ENCODE measurements at places on chromosomes 4 and X.

- no peak for DNase-seq
These were observed 82.2 kb upstream of the VEGFC start for GRCh38 chr4:176874721-176875445.

DNA sequence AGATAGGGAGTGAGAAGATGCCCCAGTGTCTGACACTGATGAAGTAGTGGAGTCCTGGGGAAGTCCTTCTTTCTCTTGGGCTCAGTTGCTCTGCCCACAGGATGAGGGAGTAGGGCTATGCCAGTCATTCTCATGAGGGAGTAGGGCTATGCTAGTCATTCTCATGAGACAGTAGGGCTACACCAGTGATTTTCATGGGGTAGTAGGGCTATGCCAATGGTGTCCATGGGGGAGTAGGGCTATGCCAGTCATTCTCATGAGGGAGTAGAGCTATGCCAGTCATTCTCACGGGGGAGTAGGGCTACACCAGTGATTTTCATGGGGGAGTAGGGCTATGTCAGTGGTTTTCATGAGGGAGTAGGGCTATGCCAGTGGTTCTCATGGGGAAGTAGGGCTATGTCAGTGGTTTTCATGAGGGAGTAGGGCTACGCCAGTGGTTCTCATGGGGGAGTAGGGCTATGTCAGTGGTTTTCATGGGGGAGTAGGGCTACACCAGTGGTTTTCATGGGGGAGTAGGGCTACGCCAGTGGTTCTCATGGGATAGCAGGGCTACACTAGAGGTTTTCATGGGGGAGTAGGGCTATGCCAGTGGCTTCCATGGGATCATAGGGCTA is 43.3 kb upstream of the SOD3 start:
- DNase-seq: no peak

- no peak for DNase-seq
These were observed 246.7 kb downstream of the DHX15 start for GRCh38 chr4:24337451-24338190.

GRCh38 chr4:24722026-24722568 is 73.3 kb upstream of the SOD3 start:
- no peak for DNase-seq

DNA sequence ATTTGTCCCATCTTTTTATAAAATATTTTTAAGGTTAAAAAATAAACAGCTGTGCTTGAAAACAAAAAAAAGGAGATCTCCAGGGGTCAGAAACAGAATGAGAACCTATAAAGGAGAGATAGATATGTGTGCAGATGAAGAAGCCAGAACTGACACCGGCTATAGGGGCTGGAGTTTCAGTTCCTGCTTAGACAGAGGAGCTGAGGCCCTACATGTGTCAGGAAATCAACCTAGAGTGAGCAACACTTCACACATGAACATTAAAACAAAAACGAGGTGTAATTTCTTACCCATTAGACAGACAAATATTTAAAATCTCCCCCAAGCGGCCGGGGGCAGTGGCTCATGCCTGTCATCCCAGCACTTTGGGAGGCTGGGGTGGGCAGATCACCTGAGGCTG is 17.8 kb upstream of the HUWE1 start:
- DNase-seq: no peak

- no peak for DNase-seq
These were observed 136.0 kb upstream of the STX18 start for GRCh38 chr4:4677556-4678522.
